Chondrocyte (in vitro differentiated cells): ENCODE measurements at places on chromosomes 4 and X. TPM values are rescaled to one million over a fixed set of nuclear protein-coding genes. Genes with fewer than 3 reads are reported as not detected.

DNA sequence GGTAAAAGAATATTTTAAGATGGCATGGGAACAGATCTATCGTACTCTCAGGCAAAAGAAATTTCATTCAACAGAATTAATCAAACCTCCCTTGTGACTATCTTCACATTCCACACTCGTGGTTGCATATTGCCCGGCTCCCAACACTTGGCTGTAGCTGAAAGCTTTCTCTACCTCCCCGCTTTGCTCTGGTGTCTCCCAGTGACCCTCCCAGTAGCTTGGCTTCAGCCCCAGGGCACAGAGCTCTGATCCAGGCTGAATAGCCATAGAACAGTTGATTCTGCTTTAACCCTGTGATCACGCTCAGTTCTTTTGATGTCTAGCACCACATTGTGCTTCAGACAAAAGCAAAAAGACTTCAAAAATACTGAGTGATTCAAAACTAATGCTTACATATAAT is 24.6 kb downstream of the SLC7A11 start:
- no peak for DNase-seq

GRCh38 chr4:26094076-26094475 is 180.1 kb downstream of the SMIM20 start:
- DNase-seq: no peak

DNA sequence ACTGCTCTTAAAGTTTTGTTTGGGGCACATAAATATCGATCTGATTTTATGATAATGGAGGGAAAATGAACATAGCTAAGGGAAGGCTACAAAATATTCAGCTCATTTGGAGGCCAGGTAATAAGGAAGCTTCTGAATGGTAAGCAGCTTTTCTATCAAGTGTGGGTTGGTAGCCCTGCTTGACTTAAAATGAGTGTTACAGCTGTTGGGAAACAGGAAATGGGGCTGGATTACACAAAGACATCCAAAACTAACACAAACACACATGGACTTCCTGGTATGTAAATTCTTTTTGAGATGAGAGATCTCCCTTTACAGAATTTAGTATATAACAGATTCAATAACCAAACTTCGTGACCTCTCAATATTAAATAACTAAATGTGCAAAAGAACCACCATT is 58.0 kb downstream of the FGF16 start:
- no peak for DNase-seq

GRCh38 chr4:38111717-38112116 is 151.5 kb downstream of the PTTG2 start:
- no peak for DNase-seq

DNA sequence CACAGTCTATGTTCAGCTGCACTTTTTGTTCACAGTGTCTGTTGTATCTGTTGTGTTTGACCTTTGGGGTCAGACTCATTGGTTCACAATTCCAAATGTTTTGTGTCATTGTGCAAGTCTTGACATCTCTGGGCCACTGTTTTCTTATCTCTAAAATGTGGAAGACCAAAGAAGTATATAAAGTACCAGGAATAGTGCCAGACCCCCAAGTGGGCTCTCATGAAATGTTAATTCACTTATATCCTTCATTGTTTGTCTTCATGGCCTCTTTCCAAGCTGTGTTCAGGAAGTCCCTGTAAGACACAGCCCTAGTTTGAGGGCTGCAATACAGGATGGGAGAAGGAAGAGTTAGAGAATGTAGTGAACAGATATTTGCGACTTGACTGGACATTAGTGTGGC is 468.3 kb upstream of the BOD1L1 start:
- DNase-seq: no peak

Gene STOX2
- total RNA-seq: 1.6 to 1.9 TPM (median 1.6 TPM) in 3 replicates

Gene KLHL13
- total RNA-seq: 0.18 to 1.3 TPM (median 0.45 TPM) in 3 replicates

Gene GRID2
- total RNA-seq: not detected in 3 replicates

Gene CENPE
- total RNA-seq: 4.3 to 10.6 TPM (median 8.2 TPM) in 3 replicates

Gene PPM1K
- 16.0 to 18.8 TPM (median 17.0 TPM) in 3 replicates for total RNA-seq
